ENCODE measurements at places on chromosomes 12 and 14.

DNA sequence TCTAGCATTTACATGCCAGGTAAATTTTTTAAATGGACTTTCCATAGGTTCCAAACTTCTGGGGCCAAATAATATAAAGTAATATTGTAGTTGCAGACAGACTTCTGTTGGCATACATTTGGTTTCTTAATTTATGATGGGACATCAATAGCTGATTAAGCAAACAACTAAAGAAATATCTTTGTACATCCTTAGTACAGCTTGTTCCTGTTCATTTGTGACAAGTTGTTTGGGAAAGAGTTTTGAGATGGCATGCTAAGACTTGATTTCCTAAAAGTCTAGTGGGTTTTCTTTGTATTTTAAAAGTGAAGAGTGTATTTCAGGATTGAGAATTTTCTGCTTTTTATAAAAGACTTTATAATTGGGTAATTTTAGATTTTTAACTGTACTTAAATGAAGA lies 41.0 kb downstream of the CCDC91 start:
- no peak for DNase-seq

DNA sequence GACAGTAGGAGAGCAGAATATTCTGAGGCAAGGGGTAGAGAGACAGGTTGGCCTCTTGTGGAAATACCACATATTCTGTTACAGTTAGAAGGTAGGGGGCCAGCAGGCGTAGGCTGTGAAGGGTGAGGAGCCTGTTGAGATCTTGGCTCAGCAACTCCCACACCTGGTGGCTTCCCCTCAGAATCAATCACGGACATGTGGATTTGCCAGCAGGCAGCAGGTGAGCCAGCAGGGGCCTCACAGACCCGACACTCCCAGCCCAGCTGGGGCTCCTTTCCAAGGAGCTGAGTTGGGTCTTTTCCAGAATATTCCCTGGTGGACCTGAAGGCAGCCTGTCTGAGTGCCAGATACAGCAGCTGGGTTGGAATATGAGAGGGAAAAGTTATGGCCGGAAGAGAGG lies 150.0 kb upstream of the CRY1 start:
- DNase-seq: no peak

DNA sequence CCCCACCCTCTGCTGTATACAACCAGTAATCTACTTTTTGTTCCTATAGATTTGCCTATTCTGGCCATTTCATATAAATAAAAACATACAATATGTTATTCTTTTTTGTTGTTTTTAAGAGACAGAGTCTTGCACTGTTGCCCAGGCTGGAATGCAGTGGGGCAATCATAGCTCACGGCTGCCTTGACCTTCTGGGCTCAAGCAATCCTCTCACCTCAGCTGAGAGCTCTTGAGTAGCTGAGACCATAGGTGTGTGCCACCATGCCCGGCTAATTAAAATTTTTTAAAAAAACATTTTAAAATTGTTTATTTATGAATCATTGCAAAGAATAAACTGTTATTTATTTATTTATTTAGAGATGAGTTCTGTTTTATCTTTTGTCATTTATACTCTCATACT lies 11.6 kb downstream of the PTGR2 start:
- DNase-seq: no peak

- no peak for DNase-seq
Observed at GRCh38 chr12:42477941-42478340, 111.6 kb downstream of the PRICKLE1 start.

GRCh38 chr12:77388445-77389265 lies 323.3 kb upstream of the E2F7 start:
- no peak for DNase-seq

DNA sequence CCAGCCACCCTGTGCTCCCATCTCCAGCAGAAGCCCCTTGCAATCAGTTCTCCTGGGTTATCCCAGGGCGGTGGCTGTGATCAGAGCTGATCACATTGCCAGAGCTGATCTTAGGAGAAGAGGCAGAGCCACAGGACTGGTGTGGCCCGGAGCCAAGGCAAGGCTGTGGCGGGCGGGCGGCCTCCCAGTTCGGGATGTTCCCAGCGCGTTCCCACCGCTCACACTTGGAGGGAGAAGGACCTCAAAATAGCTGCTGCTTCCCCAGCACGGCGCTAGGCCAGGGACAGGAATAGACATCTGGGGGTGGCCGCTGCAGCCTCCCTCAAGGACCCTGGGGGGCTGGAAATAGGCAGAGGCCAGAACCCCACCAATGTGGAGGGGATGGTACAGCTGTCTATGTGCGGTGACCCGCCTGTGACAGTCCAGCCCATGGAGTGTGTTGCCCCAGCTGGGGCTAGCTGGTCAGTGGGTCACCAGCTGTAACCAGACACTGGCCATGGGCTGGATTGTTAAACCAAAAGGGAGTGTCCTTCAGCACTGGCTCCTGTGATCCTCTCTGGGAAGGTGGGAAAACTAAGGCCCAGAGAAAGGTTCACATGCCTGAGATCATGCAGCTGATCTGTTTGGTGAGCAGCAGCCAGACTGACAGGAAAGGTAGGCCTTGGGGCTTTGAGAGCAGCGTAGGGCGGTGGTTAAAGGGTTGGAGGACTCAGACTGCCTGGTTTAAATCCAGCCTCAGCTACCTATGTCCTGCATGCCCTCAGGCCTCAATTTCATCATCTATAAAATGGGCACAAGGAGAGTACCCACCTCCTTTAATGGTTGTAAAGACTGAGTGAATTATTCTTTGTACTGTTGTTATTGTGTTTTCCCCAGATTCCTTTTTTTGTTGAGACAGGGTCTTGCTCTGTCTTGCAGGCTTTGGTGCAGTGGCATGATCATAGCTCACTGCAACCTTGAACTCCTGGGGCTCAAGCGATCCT lies 8.0 kb upstream of the POP5 start:
- DNase-seq: no peak

DNA sequence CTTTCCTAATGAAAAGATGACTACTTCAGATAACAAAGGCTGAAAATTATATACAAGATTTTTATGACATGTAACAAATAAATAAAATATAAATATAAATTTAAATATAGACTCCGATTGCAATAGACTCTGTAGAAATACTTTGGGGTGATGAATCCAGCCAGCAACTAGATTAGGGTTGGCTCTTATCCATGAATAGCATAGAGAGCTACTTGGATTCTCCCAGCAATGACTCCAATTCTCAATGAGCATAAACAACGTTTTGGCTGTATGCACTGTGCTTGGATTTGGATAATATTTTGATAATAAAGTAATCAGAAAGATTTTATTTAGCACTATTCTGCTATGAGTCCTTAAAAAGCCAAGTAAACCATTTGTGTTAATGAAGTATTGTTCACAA lies 58.0 kb upstream of the LRFN5 start:
- no peak for DNase-seq

DNA sequence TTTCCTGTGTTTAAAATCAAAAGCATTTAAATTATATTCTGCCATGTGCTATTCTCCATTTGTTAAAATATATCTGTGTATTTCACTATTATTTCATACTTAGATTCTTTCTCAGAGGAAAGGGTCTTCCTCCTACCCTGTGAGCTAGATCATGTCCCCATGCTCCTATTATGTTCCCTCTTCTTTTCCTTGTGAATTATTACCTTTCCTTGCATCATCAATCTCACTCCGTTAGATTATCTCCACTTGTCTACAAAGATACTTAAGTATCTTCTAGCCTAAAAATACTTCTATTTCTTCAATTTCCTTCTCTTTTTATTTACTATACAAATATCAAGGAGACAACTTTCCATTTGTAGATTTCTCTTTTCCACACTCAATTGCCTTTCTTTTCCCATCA lies 146.5 kb downstream of the FOXG1 start:
- no peak for DNase-seq

Data from stimulated activated CD8-positive, alpha-beta memory T cell treated with anti-CD3 and anti-CD28 coated beads, Interleukin-4, amount 100 ng/mL, for 1 hour (primary cell).